ENCODE measurements at places on chromosomes 12 and 14.

DNA sequence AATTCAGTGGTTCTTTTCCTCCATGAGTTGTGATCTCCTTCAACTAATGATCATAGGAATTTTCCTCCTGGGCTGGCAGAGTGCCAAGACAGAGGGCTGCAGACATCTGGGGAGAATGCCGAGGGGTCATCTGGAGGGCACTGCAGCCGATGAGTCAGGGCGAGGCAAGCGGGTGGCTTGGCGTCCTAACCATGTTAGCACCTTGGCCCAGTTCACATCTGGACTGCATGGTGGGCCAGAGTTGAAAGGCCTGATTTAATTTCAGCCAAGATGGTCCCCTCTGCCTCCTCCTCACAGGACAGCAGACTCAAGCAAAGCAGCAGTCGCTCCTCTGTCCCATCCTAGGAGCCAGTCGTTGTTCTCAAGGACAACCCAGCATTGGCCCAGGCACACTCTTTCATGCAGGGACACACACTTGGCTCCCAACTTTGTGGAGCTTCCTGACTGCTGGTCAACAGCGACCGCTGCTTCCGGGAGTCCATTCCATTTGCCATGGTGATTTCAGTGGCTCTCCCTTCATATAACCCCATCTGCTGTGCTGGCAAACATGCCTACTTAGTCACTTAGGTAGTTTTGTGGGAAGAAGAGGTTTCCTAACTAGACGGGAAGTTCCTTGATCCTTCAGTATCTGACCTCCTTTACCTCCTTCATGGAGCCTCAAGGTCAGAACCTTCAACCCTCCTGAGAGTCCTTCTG lies 161.8 kb downstream of the TTC8 start:
- no peak for DNase-seq

DNA sequence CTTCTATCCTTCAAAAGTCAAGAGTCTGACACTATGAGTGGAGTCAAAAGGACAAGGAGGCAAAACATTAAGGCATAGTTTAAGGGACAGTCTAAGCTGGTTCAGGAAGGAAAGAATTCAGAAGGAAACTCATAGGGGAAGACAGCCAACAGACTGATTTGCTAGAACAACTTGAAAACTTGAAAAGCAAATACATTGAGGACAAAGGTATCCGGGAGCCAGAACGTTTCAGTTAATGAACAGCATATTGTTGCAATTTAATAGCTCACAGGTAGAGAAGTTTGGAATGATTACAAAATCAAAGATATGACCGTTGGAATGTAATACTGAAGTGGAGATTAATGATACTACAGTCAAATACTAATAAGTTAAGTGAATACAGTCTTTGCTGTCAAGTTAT lies 312.8 kb upstream of the RPL10L start:
- no peak for DNase-seq

DNA sequence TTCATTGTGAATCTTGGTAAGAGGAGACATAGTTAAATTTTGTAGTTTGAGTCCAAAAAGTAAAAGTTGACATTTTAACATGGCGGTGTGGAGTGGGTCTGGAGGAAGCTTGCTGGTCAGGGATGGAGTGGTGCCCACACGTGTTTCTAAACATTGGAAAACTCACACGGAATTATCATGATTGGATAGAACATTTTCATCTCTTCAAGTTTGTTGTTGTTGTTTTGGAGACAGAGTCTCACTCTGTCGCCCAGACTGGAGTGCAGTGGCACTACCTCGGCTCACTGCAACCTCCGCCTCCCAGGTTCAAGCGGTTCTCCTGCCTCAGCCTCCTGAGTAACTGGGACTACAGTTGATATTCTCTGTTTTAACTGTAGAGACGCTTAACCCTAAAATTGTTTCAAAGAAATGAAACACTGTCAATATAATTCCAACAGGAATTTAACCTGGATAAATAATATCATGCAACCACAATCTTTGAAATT lies 502 bp upstream of the MBIP start:
- no peak for DNase-seq

- DNase-seq, result no peak
Measured at GRCh38 chr14:68349900-68350629, 442.8 kb downstream of the ZFP36L1 start.

All from activated naive CD4-positive, alpha-beta T cell treated with anti-CD3 and anti-CD28 coated beads, Interleukin-2, amount 50 U/mL, for 16 hours (primary cell).